ENCODE measurements at places on chromosomes 1 and 21. TPM values are rescaled to one million over a fixed set of nuclear protein-coding genes. Genes with fewer than 3 reads are reported as not detected.
A peak's percentile ranks its signal among the peaks of the same experiment; 100 is the strongest.

DNA sequence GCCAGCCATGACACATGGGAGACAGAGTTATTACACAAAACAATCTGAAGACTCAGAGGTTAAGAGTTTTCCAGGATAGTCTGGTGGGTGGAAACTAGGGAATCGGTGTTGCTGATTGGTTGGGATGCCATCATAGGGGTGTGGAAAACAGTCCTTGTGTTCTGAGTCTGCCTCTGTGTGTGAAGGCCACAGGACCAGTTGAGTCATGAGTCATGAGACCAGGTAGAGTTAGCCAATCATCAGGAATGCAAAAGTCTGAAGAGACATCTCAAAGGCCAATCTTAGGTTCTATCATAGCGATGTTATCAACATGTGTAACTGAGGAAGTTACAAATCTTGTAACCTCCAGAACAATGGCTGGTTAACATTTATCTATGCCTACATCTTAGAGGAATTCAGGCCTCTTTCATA lies 49.7 kb upstream of the NEK7 start:
- DNase-seq = no peak

DNA sequence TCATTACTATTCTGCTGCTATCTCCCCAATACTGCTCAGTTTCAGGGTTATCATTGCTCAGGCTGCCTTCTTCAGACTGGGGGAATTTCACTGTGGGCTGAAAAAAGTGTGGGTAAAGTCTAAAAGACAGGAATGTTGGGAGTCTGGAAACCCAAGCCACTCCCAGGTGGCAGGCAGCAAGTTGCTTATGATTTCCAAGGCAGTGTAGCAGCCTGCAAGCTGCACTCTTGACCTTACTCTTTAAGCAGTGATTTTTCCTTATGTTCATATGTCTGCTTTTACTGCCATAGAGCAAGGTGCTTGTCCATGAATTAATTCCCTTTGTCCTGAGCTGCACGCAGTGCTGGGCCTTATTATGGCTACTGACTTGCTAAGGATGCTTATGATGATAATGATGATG lies 53.1 kb downstream of the PHC2 start:
- DNase-seq = no peak

DNA sequence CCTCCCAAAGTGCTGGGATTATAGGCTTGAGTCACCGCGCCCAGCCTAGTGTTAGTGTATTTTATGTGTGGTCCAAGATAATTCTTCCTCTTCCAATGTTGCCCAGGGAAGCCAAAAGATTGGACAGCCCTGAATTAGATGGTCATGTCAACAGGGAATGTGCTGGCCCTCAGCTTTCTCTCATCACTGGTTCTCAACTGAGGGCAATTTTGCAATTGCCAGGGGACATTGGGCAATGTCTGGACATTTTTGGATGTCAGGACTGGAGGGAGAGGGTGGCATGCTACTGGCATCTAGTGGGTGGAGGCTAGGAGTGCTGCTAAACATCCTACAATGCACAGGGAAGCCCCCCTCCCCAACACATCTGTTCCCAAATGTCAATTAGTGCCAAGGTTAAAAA lies 95.0 kb downstream of the LAMC2 start:
- DNase-seq = no peak

- no peak for DNase-seq
These were observed 59.8 kb upstream of the KCNK2 start for GRCh38 chr1:215022741-215023141.

DNA sequence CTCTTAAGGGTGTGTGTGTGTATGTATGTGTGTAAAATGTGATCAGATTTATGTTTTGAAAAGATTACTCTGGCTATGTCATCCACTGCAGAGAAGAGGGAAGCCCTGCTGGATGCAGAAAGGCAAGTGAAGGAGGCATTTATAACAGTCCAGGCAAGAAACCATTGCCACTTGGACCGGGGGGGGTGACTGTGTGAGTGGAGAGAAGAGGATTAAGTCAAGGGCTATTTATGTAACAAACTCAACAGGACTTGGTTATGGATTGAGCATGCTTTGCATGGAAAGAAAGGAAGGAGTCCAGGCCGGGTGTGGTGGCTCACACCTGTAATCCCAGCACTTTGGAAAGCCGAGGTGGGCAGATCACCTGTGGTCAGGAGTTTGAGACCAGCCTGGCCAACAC lies 143.0 kb downstream of the URB2 start:
- no peak for DNase-seq

DNA sequence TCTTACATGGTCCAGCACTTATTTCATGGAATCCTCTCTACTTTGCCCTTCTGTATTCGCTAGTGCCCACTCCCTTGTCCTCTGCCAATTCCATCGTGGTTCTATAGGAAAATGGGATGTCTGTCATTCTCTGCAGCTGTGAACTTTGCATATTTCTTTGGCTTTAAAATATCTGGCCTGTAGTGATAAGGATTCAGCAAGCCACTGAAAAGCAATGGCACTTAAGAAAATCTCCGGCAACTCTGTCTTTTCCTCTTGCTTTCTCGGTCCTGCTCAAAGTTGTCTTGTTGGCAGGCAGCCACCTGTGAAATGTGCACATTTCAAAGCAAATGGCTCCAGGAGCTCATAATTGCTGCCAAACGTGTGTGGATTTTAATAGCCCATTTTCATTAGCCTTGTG lies 91.8 kb downstream of the CHD1L start:
- no peak for DNase-seq

MYCL gene
- polyA plus RNA-seq = 0.13 TPM

SDHB gene
- 139 TPM for polyA plus RNA-seq

OLIG2 gene
- polyA plus RNA-seq = not detected

TNFRSF4 gene
- 50.2 TPM for polyA plus RNA-seq

FAM167B gene
- polyA plus RNA-seq = not detected

DNA sequence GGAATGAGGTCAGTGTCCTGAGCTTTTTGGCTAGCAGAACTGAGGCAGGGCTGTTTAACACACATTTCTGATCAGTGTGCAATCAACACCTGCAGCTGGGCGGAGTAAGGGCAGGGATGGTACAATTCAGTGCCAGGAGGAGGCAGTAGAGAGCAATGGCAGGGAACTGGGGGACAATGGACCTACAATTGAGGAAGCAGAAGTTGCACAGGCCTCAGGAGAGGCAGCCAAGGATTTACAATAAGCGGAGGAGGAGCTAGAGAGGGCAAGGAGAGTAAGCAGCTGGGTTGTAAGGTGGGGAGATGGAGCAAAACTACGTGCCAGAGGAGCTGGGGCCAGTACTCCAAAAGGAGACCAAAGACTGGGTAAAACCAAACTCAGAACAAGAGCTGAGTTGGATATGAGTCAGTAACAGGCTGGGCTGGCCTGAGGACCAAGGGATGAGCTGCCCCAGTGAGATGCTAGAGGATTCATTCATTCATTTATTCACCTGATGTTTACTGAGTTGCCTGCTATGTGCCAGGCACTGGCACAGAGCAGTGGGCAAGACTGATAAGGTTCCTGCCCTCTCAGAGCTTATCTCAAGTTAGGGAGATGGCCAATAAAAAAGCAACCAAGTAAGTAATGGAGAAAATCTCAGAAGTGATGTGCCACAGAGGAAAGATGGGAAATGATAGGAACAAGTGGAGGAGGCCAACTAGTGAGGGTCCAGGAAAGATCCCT lies 10.4 kb upstream of the GALE start:
- peak; percentile 51 for DNase-seq

GRCh38 chr1:100074604-100075395 lies 57.9 kb downstream of the SASS6 start:
- DNase-seq = no peak

GRCh38 chr1:78387871-78388270 lies 102.9 kb upstream of the PTGFR start:
- DNase-seq = no peak

PTPN14 gene
- not detected for polyA plus RNA-seq

- DNase-seq = no peak
These were observed 100.7 kb upstream of the KIF26B start for GRCh38 chr1:245054105-245054504.

DNA sequence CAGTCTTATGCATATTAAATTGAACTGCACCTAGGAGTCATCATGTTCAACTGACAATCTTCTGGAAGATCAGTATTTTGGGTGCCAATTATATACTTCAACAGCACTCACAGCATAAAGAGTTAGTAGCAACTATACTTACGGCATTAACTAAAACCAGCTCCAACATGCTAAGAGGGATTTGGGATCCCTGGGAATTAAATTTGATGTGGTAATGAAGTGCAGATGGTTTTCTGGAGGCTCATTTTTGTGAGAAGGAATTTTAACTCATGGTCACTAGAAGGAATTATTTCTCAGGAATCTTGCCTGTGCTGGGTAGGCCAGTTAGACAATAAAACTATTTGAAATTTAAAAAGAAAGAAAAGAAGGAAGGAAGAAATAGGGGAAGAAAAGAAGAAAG lies 18.3 kb downstream of the IFI44 start:
- no peak for DNase-seq

DNA sequence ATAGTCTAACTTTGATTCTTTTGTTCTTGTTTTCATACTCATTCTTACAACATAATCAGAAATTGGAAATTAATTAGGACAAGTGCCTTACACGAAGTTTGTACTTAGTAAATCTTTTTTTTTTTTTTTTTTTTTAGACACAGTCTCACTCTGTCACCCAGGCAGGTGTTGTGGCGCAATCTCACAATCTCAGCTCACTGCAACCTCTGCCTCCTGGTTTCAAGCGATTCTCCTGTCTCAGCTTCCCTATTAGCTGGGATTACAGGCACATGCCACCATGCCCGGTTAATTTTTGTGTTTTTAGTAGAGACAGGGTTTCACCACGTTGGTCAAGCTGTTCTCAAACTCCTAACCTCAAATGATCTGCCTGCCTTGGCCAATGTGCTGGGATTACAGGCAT lies 12.4 kb downstream of the CHAF1B start:
- no peak for DNase-seq

OR2T2 gene
- not detected for polyA plus RNA-seq

DNA sequence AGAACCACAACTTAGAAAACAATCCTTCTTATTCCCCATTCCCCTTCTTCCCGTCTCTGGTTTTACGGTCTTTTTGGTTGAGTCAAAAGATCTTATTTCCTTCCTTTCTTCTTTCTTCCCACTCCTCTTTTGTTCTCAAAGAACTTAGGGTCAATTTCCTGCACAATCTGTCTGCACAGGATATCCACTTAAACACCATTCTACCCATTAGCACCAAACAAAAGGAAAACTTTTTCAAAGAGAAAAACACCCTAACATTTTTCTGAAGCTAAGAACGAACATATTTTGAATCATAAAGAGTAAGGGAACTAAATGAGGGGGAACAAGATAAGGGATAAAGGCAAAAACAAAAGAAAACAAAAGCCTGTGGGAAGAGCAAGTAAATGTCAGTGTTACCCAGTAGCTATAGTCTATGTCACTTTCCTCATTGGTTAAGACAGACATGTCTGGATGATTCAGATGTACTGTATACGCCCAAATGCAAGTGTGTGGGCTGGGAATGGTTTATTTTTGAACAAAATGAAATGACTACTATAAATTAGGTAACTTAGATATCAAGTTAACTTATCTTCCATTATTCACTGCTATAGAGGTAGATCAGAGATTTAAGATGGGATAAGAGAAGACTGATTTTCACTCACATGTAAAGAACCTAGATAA lies 59.9 kb downstream of the TOR3A start:
- DNase-seq = no peak

DNA sequence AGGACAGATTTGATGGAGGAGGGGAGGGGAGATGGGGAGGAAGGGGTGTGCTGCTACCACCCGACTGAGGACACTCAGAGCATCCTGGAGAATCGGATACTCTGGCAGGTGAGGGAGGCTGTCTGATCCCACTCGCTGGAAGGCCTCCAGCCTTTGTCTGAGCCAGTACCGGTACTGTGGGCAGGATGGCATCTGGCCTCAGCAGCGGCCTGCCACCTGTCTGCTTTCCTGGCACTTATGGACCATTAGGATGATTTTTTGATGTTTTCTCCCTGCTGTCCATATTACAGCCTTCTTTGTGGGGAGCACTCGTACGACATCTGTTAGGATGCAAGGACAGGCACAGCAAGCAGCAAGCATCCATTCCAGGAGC lies 11.5 kb downstream of the ATP2B4 start:
- no peak for DNase-seq

CAMSAP2 gene
- polyA plus RNA-seq = 0.13 TPM

- DNase-seq = no peak
These were observed 5.0 kb downstream of the SYT11 start for GRCh38 chr1:155864393-155864792.

GJB3 gene
- polyA plus RNA-seq = not detected

GRCh38 chr1:2284932-2285331 lies 56.8 kb downstream of the SKI start:
- DNase-seq = no peak

LDLRAD2 gene
- not detected for polyA plus RNA-seq

IFT25 gene
- 58.9 TPM for polyA plus RNA-seq

GRCh38 chr1:15618655-15619525 lies 1.6 kb downstream of the DDI2 start:
- DNase-seq = no peak

GRCh38 chr1:24108334-24109165 lies 3.4 kb downstream of the MYOM3 start:
- no peak for DNase-seq

- DNase-seq = no peak
These were observed 484.1 kb upstream of the USP24 start for GRCh38 chr1:55699228-55699627.

SPATA46 gene
- polyA plus RNA-seq = not detected

PAQR6 gene
- 0.33 TPM for polyA plus RNA-seq

GRCh38 chr1:185419718-185420117 lies 102.7 kb upstream of the IVNS1ABP start:
- DNase-seq = no peak

- DNase-seq = no peak
These were observed 84.9 kb downstream of the SLC16A1 start for GRCh38 chr1:112870887-112871646.

FMOD gene
- polyA plus RNA-seq = not detected

GRCh38 chr21:23585419-23585818 lies 2021.9 kb downstream of the MRPL39 start:
- DNase-seq = no peak

- DNase-seq = no peak
These were observed 66.9 kb upstream of the DIP2A start for GRCh38 chr21:46391773-46392172.

DNA sequence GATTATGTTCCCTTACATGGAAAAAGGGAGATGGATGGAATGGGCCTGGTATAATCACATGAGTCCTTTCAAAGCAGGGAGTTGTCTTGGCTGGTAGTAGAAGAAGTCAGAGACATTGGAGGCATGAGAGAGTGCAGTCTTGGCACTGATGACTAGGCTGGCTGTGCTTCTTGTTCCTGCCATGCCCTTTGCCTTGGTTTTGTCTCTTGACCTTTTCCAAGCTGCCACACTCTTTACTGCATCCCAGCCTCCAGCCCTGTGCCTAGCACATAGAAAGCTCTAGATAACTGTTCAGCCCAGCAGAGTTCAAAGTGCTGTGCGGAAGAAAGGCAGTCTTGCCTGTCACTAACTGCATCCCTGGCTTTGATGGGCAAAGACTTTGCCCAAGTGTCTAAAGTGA lies 412.6 kb downstream of the PRDM2 start:
- no peak for DNase-seq

OR2L8 gene
- polyA plus RNA-seq = not detected

- DNase-seq = no peak
These were observed 48.3 kb downstream of the LRRC8C start for GRCh38 chr1:89681045-89681729.

BGLAP gene
- not detected for polyA plus RNA-seq

All from CD4-positive, CD25-positive, alpha-beta regulatory T cell (primary cell).